Naive B cell (primary cell): ENCODE measurements at places on chromosomes 1 and 21. TPM values are rescaled to one million over a fixed set of nuclear protein-coding genes. Genes with fewer than 3 reads are reported as not detected.

The PAQR6 gene
- polyA plus RNA-seq = not detected

The CR1L gene
- polyA plus RNA-seq = not detected

The HES3 gene
- not detected for polyA plus RNA-seq

The KRTAP19-3 gene
- not detected for polyA plus RNA-seq

The GJA9 gene
- not detected for polyA plus RNA-seq

The FCGR3B gene
- polyA plus RNA-seq = 9.4 TPM
